ENCODE measurements at places on chromosomes 2 and 18.
A peak's percentile ranks its signal among the peaks of the same experiment; 100 is the strongest.

GRCh38 chr2:132669908-132670495 lies at the start of gene LYPD1:
LYPD1 (minus strand) TSS chr2:132670205; CDS start chr2:132669932, 273 bp downstream.
- no peak for DNase-seq

DNA sequence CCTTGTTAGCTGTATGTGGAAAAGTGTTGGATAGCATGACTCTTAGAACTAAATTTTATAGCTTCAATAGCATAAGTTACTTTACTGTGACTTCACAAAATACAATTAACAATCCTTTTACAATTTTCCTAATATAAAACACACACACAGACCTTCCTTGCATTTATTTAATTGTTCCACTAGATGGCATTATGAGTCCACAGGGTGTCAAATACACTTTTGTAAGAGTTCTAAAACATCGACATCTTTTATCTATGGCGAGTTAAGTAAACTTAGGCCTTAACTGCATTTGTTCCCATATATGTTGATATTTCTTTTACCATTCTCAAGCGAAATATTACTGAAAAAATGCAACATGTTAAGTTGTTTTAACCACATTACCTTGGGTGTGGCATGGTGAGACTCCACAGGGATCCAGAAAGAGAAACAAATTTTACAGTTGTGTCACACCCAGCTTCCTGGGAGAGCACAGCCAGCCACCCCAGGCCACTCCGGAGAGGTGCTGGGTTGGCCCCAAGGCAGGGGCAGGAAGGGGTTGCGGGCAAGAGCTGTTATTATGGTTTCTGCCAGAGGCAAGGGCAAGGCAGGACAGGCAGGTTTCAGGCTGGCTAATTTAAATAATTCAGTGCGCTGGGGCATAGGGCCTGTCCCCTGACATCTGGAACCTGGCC lies 312.4 kb upstream of the MC4R start:
- DNase-seq = no peak

- peak; percentile 7 for DNase-seq
These were observed 120.4 kb downstream of the RNF144A start for GRCh38 chr2:7037340-7038333.

DNA sequence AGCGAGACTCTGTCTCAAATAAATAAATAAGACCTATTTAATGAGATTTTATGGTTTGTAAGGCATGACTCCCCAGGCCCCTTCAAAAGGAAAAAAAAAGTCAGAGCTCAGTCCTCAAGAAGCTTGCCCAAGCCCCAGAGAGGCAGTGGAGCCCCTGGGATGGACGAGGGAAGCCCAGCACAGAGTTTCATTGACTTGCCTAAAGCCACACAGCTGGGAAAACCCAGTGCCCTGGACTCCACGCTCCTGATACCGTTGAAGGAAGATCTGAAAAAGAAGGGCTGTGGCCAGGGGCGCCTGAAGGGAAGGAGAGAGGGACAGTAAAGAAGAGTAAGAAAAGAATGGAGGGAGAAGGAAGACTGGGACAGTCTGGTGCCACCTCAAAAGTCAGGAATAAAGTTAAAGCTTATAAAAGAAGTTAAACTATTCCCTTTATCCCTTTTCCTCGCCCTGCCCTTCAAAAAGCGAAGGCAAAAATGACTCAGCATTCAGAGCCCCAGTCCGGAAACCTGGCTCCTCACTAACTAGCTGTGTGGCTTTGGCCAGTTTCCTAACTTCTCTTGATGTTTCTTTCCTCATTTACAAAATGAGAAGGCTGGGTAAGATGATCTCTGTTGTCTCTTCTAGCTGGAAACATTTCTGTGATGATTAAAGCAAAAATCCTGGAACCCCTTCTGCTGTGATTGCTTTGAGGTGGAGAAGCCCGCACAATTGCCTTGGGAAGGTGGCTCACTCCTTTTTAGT lies 46.7 kb downstream of the LYPD1 start:
- no peak for DNase-seq

DNA sequence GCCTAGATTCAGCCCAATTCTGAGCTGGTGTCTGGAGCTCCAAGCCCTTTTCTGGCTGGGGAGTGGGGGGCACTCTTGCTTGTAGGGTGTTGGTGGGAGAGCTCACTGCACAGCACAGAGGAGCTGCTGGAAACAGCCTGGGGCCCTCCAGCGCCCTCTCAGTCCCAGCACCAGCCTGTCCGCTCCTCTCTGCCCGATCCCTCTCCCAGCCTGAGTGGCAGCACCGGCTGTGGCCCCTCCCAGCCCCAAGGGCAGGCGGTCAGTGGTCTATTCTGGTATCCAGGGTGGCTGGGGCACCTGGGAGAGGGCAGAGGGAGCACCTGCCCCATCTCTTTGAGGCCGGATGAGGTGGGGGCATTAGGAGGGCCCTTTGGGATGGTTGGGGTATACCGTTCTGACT lies 13.2 kb upstream of the DES start:
- no peak for DNase-seq

- DNase-seq = no peak
These were observed 328.3 kb downstream of the LRATD1 start for GRCh38 chr2:14960686-14961324.

DNA sequence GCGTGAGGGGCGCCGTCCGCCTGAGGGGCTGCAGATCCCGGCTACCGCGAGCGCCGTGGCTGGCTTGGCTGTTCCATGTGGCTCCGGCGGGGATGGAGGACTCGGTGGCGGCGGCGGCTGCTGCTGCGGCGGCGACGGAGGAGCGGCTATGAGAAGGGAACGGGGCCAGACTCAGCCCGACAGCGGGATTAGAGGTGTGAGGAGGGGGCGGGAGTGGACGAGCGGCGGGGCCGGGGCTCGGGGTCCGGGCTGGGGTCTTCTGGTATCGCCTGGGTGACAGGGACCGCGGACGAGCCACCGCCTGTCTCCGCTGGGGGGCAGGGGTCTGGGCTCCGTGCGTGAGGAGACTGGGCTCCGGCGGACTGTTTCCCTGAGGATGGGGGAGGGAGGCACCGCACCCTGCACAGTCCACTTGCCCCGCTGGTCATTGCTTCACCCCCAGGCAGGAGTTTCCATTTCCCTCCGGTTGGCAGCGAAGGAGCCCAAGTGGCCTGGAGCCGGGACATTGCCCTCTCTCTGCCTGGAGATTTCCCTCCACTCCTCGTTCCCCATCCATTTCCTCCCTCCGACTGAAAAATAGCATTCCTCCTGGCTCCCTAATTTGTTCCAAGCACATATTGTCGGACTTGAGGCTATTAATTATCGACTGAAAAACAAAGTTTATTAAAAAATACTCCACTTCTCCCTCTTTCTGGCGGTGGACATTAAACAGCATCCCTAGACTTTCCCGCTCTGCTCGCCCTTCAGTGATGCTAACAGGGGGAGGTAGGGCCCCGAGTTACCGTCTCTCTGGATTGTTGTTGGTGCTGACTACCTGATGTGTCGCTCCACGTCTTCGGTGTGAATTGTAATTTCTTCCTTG lies 577 bp downstream of the EHBP1 start:
- no peak for DNase-seq

DNA sequence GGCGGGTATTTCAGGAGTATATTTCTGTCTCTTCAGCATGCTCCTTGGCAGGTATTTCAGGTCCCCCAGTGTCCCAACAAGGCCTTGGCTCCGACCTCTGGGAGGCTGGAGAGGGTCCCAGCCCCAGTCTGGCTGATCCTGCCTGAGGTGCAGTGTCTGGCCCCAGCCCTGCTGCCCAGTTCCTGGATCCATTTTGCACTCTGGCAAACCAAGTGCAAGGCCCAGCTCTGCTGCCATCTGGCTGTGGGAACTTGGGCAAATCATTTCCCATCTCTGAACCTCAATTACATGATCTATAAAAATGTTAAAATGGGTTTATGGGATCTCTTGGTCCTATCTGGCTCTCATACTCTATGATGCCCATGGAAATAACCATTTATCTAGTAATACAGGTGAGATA lies 63.6 kb downstream of the ZBTB7C start:
- no peak for DNase-seq

DNA sequence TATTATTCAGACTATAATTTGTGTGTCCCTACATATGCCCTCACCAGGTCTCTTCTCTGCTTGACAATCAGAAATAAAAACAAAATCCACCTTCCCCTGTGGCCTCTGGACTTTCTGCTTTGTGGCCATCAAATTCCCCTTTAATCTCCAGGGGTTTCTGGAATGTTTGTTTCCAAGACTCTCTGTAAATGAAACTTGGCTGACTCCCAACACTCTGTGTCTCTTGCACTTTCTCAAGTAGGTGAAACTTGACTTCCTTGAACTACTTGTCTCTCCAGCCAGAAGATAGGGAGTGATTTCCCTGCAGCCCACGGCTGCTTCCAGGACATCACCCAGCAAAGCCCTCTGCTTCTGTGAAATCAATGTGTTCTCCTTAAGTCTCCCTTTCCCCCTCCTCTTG lies 54.1 kb upstream of the AQP4 start:
- no peak for DNase-seq

GRCh38 chr2:127631541-127631996 lies 14.4 kb upstream of the GPR17 start:
- DNase-seq = no peak

- DNase-seq = no peak
These were observed 49.4 kb downstream of the PDE1A start for GRCh38 chr2:182377467-182377866.

DNA sequence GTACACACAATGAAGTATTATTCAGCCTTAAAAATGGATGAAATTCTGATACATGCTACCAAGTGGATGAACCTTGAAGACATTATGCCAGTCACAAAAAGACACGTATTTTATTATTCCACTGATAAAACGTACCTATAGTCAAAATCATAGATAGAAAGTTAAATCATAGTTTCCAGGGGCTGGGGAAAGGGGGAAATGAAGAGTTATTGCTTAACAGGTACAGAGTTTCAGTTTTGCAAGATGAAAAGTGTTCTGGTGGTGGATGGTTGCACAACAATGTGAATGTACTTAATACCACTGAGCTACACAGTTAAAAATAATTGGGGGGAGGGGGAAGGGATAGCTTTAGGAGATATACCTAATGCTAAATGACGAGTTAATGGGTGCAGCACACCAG lies 279.0 kb upstream of the STON1 start:
- DNase-seq = no peak

- no peak for DNase-seq
These were observed 213.8 kb downstream of the BCL2 start for GRCh38 chr18:63105636-63106316.

DNA sequence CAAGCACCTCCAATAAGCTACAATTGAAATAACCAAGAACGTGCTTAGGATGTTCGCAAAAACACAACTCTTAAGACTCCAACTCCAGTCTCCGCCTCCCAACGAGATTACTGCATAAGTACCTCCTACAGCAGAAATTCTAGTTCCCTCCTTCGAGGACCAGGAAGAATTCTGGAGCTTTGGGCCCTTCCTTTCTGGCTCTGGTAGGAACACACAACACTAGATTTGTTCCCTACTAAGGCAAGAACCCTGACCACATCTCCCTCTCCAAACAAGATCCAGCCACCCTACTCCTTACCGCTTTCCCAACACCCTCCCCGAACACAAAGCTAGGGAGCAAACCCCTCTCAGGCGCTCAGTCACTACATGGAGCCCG lies 721 bp downstream of the ADAM17 start:
- DNase-seq = no peak

DNA sequence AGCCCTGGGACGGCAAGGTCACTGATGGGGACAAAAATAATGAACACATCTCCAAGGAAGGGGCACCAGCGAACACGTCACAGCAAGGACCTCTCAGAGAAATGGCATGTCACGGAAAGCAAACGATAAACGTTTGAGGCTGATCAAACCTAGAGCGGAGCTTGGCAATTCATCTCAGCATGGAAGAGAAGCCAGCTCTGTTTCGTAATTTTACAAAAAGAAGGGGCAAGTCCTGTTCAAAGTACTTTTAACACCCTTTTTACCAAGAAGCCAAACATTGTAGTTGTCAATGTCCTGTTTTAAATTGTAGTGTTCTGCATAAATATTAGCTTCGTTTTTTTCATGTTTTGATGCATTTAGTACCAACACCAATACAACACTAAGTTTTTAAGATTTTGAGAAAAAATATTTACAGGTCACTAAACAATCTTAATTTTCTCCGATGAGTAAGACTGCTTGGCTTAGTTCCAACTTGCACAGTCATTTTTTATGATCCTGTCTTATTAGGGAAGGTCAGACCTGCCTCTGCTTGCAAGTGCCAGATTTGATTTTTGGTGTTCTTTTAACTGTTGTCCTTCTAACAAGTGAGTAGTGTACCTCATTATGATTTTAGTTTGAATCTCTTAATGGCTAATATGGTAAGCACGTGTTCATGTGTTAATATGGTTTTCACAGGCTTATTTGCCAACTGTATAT lies 818.5 kb upstream of the SALL3 start:
- DNase-seq = no peak

GRCh38 chr2:164567335-164567989 lies 53.8 kb downstream of the GRB14 start:
- no peak for DNase-seq

- no peak for DNase-seq
These were observed 1354.5 kb upstream of the ZEB2 start for GRCh38 chr2:145874466-145874865.

DNA sequence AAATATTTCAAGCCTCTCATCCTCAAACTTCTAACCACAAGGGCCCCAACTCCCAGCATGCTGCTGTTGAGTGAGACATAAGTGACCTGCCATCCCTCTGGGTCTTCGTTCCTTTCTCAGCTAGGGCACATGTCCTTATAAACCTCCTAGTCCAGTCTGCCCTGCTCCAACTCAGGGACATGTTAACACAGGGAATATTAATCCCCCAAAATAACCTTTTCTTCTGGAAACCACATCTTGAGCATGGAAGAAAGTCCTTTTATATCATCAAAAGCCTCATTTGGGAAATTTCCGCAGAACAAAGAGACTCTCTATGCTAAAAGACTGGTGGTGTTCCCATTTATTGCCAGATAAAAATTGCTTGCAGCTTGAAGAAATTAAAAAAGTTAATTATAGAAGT lies 14.4 kb downstream of the TNP1 start:
- DNase-seq = no peak

GRCh38 chr2:10717628-10718027 lies 3.8 kb upstream of the ATP6V1C2 start:
- no peak for DNase-seq

DNA sequence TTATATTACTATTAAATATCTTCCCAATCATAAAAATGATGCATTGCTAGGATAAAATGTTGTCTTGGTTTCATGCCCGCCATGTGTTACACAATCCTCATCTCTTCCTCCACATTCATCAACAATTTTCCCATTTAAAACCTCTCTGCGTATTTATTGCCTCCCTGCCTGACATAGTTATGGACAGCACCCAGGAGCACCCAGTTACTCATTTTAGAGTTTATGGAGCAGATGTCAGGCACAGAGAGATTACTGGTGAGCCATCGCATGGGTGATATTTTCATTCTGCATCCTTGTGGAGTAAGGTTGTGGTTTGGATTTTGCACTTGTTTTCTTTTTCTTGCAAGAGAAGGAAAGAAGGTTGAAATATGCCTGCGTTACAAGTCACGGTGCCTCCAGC lies 116.7 kb upstream of the NPAS2 start:
- DNase-seq = no peak

- DNase-seq = no peak
These were observed 76.6 kb downstream of the TLK1 start for GRCh38 chr2:171084128-171084527.

DNA sequence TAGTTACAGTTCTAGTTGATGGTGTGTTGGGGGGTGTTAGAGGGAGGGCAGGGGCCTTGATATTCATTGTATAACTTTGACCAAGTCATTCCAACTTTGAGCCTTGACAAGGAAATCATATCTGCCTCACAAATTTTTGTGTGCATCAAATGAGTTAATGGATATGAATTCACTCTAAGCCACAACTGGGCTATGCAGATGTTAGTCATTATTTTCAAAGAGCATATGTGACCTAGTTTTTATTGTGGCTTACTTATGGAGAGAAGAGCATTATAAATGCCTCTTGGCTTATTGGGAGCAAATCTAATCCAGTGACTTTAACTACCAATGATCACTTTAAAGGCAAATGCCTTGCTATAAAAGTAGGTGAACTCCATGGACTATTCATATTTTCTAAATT lies 250.2 kb downstream of the LPIN1 start:
- no peak for DNase-seq

Data from effector memory CD4-positive, alpha-beta T cell (primary cell).